ENCODE measurements at places on chromosomes 13 and 19.

DNA sequence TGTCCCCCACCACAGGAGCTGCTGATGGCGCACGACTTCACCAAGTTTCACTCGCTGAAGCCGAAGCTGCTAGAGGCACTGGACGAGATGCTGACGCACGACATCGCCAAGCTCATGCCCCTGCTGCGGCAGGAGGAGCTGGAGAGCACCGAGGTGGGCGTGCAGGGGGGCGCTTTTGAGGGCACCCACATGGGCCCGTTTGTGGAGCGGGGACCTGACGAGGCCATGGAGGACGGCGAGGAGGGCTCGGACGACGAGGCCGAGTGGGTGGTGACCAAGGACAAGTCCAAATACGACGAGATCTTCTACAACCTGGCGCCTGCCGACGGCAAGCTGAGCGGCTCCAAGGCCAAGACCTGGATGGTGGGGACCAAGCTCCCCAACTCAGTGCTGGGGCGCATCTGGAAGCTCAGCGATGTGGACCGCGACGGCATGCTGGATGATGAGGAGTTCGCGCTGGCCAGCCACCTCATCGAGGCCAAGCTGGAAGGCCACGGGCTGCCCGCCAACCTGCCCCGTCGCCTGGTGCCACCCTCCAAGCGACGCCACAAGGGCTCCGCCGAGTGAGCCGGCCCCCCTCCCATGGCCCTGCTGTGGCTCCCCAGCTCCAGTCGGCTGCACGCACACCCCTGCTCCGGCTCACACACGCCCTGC lies 4.4 kb upstream of the NOP53 start:
- DNase-seq, result no peak

- no peak for DNase-seq
These were observed 11.5 kb upstream of the EML2 start for GRCh38 chr19:45650722-45651121.

DNA sequence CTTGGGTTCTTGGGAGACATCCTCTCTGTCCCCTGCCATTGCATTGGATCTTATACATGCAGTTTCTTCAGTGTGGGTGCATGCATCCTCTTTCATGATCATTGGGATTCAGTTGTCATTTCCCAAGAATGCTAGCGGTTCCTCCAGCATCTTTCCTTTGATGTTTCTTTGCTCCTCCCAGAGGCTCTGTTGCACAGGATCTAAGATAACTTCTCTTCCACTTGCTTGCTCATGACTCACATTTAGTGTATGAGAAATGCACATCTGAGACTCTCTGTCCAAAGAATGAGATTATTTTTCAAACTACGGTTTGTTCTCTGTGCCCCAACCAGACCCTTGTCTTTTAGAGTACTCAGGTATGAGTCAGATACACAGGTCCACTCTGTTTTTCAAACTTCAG lies 197.1 kb downstream of the NDFIP2 start:
- DNase-seq, result no peak

DNA sequence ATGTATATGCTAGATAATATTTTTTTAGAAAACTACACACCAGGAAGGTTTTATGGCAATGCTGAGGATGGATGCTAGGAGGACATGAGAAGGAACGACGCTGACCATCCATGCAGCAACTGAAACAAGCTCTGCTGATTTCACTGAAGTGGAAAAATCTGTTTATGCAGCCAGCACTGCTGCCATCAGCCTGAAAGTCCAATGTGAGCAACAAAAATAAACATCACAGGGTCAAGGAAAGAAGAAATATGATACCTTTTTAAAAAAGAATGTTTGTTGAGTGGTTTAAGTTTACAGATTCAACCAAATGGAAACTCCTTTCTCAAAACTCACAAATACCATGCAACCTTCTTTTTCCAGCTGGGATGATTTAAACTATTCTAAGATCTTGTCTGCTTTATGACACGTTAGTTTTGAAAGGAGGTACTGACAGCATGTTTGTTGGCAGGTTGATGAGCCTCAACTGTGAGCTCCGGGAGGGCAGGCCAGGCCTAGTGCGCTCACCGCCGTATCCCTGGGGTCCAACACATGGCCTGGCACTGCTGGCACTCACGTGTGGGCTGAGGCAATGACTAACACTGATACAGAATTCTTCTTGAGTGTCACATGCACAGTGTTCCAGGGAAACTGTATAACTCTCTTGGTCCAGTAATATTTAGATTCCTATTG lies 46.8 kb downstream of the LATS2 start:
- DNase-seq, result no peak

- DNase-seq, result no peak
These were observed 51.3 kb downstream of the ZNF536 start for GRCh38 chr19:30423481-30423880.

DNA sequence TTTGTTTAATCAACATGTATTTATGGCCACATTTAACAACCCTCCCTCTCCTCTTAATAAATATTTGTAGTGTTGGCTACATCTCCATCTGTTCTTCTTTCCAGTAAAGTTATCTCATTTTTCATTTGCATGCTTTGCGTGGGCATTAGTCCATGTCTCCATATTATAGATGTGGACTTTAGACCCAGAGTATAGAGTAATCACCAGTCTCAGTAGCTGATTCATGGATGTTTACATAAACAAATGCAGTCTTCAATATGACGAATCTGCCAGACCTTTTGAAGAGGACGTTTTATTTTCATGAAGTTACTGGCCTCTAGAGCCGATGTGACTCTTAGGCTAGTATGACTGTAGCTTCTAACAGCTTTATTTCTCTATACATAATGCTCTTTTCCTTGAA lies 1546.2 kb downstream of the OLFM4 start:
- no peak for DNase-seq

DNA sequence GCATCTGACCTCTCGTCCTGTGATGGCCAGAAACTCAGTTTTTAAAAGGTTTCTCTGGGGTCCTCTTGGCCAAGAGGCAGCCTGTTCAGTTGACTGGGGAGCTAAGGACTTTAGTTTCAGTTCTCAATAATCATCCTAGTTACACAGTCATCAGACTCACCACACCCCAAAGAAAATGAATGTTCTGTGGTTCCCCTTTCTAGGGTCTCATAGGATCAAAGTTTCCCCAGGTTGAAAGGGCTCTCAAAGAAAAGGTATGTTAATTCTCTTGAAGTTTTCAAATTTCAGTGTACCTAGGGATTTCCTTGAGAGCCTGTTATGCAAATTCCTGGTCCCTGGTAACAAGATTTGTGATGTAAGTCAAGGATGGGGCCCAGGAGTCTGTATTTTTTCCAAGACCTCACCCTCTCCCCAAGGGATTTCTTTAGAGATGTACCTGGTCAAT lies 94.9 kb downstream of the FAM216B start:
- peak; percentile 67 for DNase-seq

DNA sequence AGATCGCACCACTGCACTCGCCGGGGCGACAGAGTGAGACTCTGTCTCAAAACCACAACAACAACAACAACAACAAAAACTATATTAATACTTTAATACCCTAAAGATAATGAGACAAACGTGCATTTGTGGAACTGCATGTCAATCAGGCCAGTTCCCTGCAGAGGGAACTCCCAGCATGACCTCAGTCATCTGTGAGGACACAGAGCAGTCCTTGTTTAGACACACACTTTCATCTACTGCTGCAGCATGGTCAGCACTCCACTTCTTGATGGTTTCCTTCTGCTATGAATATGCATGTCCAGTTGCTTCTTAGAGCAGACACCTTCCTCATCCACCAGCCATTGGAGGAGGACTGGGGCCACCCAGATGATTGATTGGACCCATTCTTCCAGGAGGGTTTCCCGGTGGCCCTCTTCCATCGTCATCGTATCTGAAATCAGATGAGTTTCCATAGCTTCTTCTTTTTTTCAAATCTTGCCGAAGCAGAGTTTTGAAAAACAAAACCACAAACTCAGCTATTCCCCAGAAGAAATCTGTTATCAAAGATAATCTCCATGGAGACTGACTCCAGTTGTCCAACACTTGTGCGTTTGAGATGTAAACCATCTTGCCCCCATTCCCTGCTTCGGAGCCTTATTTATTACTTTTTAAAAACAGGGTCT lies 26.5 kb downstream of the ZNF607 start:
- DNase-seq, result no peak

- DNase-seq, result no peak
These were observed 40.1 kb downstream of the LTBP4 start for GRCh38 chr19:40641281-40641680.

DNA sequence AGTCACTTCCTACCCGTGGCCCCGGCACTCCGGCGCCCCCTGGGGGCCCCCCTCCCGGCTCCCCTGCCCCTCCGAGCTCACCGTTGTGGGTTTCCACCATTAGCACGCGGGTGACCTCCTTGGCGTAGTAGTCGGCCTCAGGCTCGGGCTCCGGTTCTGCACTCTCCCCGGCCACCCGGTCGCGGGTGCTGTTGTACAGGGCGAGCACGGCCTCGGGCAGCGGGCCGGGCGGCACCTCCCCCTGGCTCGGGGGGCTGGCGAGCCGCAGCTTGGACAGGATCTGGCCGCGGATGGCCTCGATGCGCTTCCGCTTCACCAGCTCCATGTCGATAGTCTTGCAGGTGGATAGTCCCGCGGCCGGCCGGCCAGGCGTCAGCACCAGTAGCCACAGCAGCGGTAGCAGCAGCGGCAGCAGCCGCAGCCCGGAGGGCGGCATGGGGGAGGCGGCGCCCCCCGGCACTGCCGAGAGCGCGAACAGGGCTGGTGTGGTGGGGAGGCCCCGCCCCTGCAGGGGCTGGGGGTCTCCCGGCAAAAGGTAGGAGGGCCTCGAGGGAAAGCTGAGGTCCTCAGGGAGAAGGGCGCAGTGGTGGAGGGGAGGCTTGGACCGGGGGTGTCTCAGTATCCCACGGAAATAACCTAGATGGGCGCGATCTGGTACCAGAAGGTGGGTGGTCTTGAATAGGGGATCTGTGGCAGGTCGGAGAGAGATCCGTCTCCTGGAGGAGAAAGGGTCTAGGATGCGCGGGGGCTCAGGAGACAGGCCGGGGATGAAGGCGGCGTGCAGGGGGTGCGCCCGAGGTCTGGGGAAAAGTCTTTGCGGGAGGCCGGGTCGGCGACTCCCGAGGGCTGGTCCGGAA lies 885 bp downstream of the TGFB1 start:
- peak; percentile 82 for DNase-seq

GRCh38 chr13:85377783-85378182 lies 421.4 kb downstream of the SLITRK6 start:
- DNase-seq, result no peak

DNA sequence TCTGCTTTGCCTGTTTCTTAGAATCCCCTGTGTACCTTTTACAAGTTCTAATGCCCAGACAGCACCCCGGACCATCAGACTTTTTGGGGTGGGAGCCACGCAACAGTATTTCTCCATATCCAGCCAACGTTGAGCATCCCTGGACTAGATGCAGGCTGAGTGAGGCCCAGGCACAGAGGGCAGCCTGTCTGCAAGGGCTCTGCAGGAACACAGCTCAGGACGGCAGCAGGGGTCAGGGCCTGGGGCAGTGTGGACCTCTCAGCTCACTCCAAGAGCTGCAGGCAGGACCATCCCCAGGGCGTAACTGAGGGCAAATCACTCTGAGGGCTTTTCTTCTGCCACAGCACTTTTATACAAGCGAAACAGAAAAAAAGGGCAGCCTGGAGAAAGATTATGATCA lies 95.8 kb downstream of the DNAJC15 start:
- DNase-seq, result no peak

DNA sequence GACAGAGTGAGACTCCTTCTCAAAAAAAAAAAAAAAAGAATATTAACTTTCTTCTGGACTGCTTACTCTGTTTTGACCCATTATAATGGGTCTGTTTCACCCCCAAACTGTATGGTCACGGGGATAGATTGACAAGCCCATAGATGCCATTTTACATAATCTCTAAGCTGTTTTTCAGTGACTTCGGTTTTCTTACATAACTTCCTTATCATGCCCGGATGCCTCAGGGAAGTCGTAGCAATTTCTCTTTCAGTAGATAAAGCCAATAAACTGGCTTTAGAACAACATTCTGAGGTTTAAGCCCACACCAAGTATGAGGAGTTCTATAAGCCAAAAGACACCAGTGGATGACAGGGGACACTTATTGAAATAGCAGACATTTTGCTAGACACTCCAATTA lies 5.9 kb upstream of the ZNF254 start:
- no peak for DNase-seq

DNA sequence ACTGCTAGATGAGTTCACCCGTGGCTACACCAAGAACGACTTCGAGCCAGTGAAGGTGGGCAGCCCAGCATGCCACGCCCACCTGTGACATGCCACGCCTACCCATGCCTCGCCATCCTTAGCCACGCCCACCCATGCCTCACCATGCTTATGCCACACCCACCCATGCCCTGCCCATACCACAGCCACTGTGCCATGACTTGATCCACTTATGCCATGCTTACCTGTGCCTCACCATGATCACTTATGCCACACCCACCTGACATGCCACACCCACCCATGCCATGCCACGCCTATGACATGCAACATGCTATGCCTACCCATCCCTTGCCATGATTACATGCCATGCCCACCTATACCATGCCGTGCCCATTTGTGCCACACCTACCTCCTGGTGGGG lies 12.9 kb upstream of the USE1 start:
- DNase-seq, result peak; percentile 28

DNA sequence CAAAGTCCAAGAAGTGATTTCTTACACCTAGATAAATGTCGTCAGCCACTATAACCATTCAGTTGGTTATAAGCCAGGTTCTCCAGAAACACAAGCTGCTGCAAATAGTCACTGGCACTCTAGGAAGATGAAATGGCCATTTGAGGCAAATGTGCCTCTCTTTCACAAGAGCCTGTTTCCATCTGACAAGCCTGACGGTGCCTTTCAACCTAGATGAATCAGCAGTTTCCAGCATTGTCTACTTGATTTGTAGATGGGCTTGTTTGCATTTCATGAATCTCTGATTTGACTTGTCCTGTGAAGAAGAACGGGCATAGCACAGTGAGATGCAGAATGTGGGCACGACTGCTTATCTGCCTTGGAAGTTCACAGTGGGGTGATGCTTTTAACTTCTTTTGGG lies 327.2 kb downstream of the LMO7 start:
- no peak for DNase-seq

- DNase-seq, result peak; percentile 56
These were observed 1.6 kb upstream of the AZU1 start for GRCh38 chr19:825897-826644.

- DNase-seq, result no peak
These were observed 10.2 kb downstream of the OXGR1 start for GRCh38 chr13:96984051-96984508.

DNA sequence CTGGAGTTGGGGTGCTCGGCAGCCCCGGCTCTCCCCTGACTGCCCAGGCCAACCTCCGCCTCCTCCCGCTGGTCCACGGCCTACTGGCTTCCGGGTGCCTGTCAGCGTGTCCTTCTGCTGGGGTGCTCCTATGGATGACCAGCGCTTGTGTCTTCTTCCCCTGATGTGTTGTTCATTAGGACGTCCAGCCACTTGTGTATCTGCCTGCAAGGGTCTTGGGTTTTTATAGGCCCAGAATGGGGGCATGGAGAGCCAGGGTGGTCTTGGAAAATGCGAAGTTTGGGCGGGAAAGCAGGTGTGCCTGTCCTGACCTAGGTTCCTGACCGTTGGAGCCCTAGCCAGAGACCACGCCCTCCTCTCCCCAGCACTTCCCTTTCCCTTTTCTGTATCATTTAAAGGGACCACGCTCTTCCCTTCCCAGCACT lies 139.8 kb downstream of the SLITRK5 start:
- no peak for DNase-seq

DNA sequence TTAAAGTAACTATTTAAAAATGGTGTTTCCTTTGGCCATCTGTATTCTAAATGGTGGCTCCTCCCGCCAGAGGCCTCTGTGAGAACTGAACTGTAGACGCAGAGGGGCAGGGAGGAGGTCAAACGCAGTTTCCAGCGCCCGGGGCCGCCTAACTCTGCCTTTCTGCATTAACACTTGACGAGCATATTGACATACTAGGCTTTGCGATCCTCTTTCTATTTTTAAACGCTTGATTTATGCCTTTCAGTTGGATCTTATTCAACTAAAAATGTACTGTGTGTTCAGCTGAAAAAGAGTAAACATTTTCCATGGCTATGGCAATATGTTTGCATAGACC lies 74.7 kb downstream of the SPACA7 start:
- no peak for DNase-seq

Measured in suppressor macrophage (primary cell).